Activated CD8-positive, alpha-beta memory T cell treated with anti-CD3 and anti-CD28 coated beads for 1 hour (primary cell): ENCODE measurements at places on chromosomes 7 and 10.

- DNase-seq, result no peak
Measured at GRCh38 chr7:139799586-139799985, 21.8 kb upstream of the HIPK2 start.

- no peak for DNase-seq
Measured at GRCh38 chr7:149620961-149621360, 123.4 kb upstream of the ZNF746 start.

DNA sequence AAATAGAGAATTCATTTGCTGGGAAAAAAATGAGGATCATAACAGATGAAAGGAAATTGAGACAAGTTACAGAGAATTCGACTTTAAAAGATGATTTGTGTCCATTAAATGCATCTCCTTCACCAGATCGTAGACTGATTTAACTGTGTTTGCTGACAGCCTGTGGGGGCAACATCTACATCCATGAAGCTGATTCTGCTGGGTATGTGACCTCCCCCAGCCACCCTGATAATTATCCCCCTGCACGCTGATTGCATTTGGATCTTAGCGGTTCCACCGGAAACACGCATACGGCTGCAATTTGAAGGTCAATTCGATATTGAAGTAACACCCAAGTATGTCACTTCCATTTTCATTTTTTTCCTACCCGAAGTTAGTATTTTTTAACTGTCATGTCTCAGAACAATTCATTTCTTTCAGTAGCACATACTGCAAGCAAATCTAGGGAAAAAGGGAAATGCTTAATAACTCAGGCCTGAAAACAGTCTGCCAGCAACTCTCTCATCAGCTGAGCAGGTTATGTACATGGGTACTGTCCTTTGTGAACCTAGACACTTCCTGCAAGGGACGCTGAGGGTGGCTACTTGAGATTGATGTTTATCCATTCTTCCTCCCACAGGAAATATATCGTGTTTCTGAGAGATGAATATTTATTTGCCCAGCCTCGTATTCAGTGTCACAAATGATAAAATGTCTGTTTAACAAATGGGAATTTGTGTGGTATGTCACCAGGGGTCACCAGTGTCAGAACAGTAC, 134.9 kb downstream of the ZNF22 start:
- DNase-seq, result no peak

GRCh38 chr10:32408690-32409089, 37.2 kb upstream of the CCDC7 start:
- no peak for DNase-seq

DNA sequence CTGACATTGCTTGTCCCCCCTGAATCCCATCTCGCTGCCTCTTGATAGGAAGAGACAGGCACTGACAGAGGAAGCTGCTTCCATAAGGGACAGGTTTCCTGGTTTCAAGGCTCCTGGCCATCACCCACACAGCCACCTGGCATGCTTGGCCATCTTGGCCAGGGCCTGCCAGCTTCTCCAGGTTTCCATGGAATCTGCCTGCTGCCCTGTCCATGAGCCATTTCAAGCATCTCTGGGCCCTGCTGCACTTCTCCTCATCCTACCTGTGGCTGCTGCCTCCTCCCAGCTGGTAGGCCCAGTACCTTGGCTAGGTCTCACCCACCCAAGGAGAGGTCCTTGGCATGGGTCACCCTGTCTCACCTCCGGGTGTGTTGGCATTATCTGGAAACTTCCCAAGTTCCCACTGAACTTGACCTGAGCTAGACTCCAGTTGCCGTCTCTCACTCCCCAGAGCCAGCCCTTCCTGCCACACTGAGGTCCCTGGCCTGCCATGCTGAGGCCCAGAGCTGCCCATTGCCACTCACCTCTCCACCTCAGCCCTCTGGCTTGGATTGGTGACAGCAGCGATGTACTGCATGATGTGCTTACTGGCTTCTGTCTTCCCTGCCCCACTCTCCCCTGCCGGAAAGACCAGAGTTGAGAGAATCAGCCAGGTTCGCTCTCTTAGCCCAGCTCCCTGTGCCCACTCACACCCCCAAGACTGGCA, 2.6 kb downstream of the MYO1G start:
- DNase-seq, result no peak

DNA sequence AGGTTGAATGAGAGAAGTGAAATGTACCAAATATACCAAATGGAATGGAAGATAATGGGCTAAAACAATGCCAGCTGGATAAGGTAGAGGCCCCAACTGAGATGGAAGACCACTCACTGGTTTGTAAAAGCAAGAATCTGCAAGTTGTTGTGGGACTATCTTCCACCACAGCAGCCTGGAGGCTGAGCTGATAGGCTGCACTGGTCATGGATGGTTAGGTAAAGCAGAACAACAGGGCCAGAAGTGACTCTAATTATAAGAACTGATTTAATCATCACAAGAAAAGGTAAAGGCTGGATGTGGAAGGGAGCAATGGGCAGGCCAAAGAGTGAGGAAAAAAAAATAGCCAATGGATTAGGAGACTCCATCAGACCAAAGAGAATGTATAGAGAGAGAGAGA, 11.8 kb downstream of the TFEC start:
- no peak for DNase-seq

- no peak for DNase-seq
Measured at GRCh38 chr7:80748363-80749042, 110.1 kb downstream of the CD36 start.

GRCh38 chr10:52883996-52884871, 111.7 kb upstream of the MBL2 start:
- DNase-seq, result no peak

DNA sequence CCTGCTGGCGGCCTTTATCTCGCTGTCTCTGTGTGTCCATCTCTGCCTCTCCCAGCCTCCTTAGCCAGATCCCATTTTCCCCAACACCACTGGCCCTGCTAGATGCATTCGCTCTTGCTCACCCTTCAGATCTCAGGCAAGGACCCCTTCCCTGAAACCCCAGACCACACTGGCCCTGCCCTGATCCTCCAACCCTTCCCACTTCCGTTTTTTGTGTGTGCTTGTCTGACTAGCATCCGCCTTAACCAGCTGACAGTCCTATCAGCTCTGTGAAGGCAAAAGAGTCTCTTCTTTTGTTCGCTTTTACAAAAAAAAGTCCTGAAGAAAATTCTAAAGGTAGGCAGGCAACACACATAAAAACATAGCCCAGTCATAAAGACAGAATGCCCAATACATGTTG, 28.7 kb downstream of the CHST15 start:
- no peak for DNase-seq

DNA sequence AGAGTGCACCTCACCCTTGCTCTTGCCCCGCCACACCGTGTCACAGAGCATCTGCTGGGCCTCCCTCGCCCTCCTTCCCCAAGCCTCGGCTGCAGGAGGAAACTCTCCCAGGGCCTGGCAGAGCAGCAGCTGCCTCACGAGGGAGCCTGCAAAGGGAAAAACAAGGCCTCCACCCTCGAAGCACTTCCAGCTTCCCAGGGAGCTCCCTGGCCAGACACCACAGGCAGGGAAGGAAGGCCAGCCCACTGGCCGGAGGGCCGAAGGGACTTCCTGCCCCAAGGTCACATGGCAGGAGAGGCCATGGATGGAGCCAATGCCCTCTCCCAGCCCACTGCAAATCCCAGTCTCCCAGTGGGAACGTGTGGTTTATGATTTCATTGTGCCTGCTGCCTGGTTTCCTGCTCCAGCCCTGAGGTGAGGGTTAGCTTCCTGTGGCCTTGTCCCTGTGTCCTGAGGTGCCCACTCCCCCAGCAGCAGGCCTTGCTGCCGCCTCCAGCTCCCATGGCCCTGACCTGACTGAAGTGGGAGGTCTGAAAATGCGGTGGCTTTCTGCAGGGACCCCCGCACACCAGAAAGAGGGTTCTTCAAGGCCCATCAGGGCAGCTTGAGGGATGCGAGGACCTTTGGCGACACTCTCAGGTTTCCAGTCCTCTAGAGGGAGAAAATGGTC, 100.5 kb upstream of the PPIF start:
- no peak for DNase-seq

- DNase-seq, result no peak
Measured at GRCh38 chr10:4450981-4451908, 374.8 kb upstream of the AKR1E2 start.
